Right forelimb (tissue), 1 donor: ENCODE measurements at places on chromosomes 11 and 22.

- no peak for DNase-seq
Observed at GRCh38 chr22:38709306-38709705, 3.6 kb downstream of the GTPBP1 start.

DNA sequence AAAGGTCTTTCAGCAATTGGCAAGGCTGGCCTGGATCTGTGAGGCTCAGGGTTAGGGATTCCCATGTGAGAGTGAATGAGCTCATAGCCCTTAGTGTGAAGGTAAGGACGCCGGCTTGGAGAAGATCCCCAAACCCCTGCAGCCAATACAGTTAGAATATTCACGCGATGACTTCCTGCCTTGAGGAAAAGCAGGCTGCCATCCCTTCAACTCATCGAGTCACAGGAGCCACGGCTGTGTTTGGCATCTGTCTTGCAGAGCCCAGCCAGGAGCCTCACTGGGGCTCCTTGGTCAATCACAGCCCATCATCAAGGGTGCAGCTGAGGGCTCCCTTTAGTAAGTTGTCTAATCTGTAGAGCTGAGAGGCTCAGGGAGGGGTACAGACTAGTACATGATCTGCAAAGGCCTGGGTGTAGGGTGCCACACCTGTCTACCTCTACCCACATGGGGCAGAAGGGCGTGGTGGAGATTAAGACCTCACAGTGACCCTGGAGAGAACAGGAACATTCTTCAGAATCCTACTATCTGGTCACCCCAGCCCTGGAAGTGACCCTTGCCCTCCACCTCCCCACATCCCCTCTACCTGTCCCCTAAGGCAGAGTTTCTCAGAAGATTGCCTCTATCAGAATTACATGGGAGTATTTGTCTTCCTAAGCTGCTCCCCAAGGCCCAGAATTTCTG is 18.5 kb downstream of the IL10RA start:
- no peak for DNase-seq

GRCh38 chr22:24554313-24555164 is at the start of gene GUCD1:
GUCD1 (minus strand) TSS chr22:24555138; CDS start chr22:24554991, 147 bp downstream.
- peak; percentile 60 for DNase-seq

DNA sequence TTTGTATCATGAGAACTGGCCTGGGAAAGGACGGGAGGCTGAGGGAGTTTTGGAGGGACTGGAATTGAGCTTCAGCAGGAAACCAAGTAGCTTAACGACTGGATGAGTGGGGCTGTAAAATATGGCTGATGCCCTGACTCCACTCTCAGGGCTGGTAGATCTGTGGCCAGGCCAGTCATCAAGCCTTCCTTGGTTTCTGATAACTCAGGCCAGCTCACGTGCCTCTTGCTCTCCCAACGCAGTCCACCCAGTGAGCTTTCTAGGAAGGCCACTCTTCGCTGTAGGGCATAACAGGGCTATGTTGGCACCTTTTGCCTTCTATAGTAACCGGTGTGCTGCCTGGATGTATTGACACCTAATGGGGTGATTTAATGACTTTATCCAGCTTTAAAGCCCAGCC is 5.8 kb upstream of the MADD start:
- no peak for DNase-seq
